Stimulated activated CD4-positive, alpha-beta T cell treated with anti-CD3 and anti-CD28 coated beads, Interleukin-4, amount 100 ng/mL, for 48 hours (primary cell): ENCODE measurements at places on chromosomes 4 and X.

- no peak for DNase-seq
These were observed 5.5 kb downstream of the ARL9 start for GRCh38 chr4:56511098-56511497.

DNA sequence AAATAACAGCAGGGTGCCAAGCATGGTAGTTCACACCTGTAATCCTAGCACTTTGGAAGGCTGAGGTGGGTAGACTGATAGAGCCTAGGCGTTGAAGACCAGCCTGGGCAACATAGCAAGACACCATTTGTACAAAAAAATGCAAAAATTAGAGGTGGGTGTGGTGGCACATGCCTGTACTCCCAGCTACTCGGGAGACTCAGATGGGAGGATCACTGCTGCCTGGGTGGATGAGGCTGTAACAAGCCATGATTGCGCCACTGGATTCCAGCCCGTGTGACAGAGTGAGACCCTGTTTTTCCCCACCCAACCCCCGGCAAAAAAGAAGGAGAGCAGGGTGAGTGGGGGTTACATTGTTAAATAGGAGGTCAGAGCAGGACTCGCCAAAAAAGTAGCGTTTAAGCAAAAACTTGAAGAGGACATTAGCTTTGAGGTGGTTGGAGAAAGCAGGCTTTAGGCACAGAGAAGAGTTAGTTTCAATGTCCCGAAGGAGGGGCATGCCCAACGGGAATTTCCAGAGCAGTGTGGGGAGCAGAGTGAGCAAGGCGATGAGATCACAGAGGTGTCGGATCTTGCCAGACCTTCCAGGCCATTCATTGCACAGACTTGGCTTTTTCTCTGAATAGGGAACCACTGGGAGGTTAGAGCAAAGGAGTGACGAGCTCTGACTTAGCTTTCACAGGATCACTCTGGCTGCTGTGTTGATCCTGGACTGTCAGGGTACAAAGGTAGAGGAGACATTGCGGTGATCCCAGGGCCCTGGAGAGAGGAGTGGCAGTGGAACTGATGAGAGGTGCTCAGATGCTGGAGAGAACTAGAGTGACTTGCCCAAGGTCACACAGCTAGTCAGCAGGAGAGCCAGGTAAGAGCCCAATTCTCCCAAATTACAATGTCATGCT, 70.6 kb downstream of the TRAPPC11 start:
- no peak for DNase-seq

GRCh38 chr4:4481399-4481994, 60.4 kb downstream of the STX18 start:
- DNase-seq: no peak

GRCh38 chrX:63785708-63786040, 660 bp upstream of the ARHGEF9 start:
- no peak for DNase-seq

DNA sequence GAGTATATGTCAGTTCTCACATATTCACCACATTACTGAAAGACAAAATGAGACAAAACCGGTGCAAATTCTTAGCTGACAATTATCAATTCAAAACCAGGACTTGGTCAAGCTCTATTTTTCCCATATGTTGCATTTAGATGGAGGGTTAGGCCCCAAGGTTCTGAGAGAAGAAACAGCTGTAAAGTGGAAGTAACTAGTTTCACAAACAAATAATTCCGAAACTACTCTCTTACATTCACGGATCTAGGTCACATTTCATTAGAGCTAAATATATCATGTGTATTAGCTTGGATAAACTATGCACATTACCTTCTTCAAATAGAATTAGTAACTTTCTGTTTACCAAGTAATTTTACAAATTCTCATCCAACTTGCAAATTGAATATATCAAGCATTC, 3.7 kb upstream of the GABRA2 start:
- no peak for DNase-seq

DNA sequence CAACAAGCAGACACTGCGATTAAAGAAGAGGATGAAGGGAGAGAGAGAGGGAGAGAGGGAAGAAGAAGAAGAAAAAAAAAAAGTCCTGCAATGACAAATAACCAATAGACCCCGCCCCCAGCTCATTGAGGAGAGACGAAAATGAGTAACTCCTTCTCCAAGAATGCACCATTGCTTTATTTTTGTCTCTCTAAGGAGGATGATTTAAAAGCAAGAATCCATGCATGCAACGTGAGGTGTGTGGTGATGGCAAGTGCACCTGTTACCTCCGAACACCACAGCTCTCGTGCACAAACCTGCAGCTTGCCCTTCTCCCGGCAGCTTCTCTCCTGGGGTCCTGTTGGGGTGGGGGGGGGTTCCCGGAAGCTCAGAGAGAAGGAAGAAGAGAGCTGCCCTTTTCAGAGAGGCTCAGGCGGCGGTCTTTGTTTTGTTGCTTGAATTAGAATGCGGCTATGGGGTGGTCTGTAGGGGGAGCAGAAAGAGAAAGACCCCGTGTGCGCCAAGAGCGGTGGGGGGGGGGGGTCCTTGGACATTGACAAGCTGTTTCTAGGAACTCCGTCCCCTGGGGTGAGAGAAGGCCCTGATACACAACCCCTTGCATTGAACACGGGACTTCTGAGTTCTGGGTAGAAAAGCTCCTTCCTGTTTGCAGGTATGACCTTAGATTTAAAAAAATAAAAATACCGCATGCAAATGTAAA, 100.7 kb downstream of the CRLF2 start:
- no peak for DNase-seq

- DNase-seq: peak; percentile 35
These were observed 19.7 kb downstream of the MAEA start for GRCh38 chr4:1309261-1310010.

GRCh38 chr4:12723849-12724447, 760.2 kb downstream of the RAB28 start:
- DNase-seq: no peak

- no peak for DNase-seq
These were observed 140.6 kb upstream of the BANK1 start for GRCh38 chr4:101649790-101650515.

DNA sequence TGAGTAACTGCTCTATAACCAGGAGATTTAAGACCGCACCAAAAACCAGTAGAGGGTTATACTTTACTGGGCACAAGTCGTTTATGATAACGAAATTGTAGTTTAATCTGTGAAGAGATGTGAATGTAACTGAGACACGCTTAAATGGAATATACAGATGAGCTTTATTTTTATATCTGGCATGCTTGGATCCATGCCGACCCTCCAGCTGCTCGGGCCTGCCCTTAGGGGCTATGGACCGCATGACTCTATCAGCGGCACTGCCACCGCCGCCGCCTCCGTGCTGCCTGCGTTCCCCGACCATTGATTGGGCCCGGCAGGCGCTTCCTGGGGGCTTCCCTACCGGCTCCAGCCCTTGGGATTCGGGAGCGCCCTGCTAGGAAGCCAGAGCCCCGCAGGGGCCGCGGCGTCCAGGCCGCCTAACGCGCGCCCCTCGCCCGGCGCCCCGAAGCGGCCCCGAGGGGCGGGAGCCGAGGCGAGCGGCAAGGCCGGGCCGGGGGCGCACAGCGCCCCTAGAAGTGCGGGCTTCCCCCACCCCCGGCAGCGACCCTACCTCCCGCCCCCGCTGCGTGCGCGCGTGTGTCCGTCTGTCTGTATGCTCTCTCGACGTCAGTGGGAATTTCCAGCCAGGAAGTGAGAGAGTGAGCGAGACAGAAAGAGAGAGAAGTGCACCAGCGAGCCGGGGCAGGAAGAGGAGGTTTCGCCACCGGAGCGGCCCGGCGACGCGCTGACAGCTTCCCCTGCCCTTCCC, at the start of gene NFKB1:
TSS of gene NFKB1 (plus strand) at position 664 of the 751 bp plus-strand sequence. CDS start 24,160 bp downstream, outside the sequence.
- peak; percentile 73 for DNase-seq

GRCh38 chrX:41009850-41010846, 75.1 kb upstream of the USP9X start:
- DNase-seq: peak; percentile 6

- DNase-seq: no peak
These were observed 156.8 kb upstream of the RADX start for GRCh38 chrX:106454991-106455390.

DNA sequence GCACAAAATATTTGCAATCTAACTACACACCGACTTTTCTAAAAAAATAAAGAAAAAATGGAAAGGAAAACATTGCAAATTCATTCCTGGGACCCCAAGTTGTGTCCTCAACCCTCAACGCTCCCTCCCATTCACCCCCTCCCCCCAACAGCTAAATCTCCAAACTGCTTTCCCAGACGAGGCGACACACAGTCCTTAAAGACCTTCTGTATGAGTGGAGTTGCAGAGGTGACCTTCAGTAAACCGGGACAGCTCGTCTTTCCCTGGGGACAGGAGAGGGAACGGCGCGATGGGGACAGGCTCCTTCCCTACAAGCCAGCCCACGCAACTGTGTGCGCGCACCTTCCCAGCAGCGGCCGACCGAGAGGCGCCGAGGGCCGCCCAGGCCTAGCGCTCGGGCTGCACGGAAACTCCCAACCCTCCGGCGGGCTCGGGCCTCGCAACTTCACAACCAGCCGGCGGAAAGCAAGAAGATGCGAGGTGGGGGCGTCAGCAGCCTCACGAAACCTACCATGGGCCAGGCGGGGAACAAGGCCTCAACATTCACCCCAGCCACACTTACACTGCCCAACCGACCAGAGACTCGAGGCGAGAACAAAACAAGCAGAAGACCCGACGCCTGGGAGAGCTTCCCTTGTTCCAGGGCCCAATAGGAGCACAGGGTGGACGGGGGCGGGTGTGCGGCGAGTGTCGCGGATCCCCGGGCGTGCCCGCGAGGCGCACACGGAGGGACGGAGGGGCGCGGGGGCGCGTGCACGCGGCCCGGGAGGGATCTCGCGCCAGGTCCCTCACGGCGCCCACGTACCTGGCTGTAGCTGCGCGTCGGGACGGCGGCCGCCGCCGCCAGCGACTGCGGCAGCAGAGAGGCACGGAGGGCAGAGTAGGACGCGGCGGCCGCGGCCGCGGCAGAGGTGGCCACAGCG, 763 bp downstream of the GRSF1 start:
- peak; percentile 46 for DNase-seq

GRCh38 chr4:25367004-25367621, 9.9 kb upstream of the ANAPC4 start:
- no peak for DNase-seq

DNA sequence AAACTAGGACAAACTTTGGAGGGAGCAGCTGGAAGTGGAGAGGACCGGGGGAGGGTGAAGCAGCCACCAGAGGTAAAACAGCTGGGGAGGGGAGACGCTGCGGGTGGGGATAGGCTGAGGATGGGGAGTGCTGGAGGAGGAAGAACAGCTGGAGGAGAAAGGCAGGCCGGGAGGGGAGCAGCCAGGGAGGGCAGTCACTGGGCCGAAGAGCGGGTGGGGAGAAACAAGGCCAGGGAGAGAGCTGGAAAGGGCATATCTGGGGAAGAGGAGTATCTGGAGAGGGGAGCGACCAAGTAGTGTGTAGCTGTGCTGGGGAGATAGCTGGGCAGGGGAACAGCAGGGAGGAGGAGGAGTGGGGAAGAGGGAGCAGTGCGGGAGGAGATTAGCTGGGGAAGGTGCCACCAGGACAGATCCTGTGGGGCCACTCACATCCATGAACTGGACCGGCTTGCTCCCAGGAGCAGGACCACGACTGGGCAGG, 2.7 kb downstream of the SLC38A5 start:
- no peak for DNase-seq

DNA sequence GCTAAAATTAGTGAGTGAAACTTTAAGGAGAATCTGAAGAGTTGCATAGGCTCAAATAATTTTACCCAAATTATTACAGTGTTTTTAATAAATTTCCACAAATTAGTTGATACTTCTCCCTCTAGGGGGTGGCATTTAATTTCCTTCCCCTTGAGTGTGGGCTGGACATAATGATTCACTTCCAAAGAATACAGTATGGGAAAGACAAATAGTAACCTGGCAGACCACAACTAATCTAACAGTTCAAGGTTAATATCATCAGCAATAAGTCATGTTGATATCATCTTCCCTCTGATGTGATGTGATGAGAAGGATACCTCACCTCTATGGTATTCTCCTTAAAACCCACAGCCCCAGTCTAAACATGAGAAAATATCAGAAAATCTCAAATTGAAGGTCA, 15.5 kb downstream of the PFKFB1 start:
- DNase-seq: no peak

DNA sequence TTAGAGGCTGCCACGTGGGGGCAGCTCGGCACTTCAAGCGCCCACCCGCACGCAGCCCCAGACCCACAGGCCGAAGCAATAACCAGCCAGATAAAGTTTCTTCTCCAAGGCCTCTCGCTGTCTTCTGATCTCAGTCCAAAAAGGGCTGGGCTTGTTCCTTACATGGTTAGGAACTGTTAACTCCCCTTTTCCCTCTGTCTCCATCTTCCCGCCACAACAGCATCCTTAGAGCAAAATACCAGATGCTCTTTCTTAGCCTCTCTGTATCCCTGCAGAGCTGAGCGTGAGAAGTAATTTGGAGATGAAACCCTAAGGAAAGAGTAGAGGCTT, 23.4 kb upstream of the KIAA1210 start:
- DNase-seq: no peak

GRCh38 chr4:113996599-113997177, 17.2 kb upstream of the ARSJ start:
- DNase-seq: no peak

DNA sequence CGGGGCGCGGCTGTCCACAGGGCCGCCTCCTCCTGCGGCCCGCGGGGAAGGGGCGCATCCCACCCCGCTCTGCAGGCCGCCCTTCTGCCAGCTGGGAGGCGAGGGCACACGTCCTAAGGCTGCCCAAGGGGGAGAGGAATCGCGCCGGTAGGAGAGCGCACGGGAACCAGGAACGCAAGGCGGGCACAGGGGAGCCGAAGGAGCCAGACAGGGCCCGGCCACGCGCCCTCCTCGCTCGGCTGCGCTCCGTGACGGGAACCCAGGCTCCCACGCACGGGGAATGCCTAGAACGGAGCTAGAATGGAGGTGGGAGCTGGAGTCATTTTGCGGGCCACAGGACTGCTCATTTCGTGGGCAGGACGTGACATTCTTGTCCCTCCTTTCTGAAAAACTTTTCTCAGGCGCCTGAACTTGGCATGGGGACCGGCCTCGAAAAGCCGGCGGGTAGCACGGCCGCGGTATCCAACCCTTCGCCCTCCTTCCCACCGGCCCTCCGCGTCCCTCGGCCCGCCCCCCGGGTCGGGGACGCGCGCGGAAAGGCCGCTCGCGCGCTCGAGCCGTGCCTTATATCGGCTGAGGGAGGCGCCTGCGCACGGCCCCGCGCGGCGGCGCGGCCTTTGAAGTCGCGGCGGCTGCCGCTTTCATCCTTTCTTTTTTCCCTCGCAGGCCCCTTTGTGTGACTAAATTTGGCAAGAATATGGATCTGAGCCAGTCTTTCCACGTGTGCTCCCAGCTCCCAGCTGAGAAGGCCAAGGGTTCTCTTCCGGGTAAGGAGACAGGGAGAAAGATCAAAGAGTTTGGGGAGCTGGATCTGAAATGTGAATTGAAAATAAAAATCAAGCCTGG, 4.2 kb upstream of the LEF1 start:
- peak; percentile 64 for DNase-seq

GRCh38 chr4:76197971-76198410, 15.6 kb downstream of the SCARB2 start:
- DNase-seq: peak; percentile 23

DNA sequence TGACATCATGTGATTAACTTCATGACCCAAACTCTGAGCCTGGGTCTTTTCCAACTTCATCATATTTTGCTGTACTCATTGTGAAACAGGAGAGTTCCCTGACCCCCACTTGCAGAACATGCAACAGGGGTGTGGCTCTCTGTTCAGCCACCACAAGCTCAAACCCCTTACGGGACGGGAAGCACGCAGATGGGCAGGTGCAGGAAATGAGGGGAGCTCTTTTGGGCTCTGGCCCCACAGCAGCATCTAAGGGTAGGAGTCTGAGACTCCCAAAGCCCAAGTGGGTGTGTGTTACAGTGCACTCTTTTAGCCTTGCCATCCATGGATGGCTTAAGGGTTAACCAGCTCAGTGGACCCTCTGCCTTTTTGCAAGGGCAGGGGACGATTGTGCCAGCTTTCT, 599.5 kb upstream of the SMIM31 start:
- no peak for DNase-seq

GRCh38 chr4:126986828-126987227, 645.9 kb upstream of the INTU start:
- no peak for DNase-seq
